ENCODE measurements at places on chromosomes 1 and 21. TPM values are rescaled to one million over a fixed set of nuclear protein-coding genes. Genes with fewer than 3 reads are reported as not detected.

DNA sequence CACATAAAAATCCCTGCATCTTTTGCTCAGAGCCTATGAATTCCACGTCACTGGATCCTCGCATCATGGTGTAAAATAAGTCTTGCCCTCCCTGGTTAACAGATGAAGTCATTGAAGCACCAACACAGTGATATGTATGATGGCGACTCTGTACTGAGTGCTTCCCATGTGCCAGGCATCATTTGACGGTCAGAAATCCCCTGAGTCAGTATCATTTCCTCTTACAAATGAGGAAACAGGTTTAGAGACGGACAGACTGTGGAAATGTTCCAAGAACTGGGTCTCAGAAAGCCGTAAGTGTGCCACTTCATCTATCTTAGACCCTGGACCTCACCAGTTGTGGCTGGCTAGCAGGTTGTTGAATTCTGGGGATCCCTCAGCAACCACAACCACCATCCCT is 5.1 kb upstream of the OLFML2B start:
- no peak for DNase-seq

DNA sequence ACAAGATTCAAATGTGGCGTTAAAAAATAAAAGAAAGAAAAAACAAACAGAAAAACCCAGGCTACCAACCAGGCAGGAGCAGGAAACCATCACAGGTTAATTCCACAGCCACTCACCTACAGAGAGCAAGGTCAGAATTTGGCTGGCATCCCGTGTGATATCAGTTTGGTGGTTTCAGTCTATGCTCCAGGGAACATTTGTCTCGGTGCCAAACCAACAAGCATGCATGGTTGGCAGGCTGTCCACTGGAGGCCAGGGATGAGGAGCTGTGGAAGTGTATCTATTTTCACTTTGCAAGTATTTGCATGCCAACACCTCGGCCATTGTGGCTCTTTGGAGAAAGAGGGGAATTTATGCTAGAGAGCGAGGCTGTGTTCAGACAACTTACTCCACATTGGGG is 53.1 kb upstream of the PROX1 start:
- peak; percentile 67 for DNase-seq

- DNase-seq, result peak; percentile 6
Observed at GRCh38 chr1:217462159-217462558, 168.7 kb downstream of the GPATCH2 start.

OR2W3 gene
- not detected for total RNA-seq

Measured in fibroblast of lung (primary cell).